NCI-H187 (cell line): ENCODE measurements at places on chromosomes 4 and X.

GRCh38 chrX:131783555-131784308, 239.4 kb upstream of the STK26 start:
- DNase-seq, result peak; percentile 90

GRCh38 chr4:531721-532565, 32.9 kb downstream of the PIGG start:
- no peak for DNase-seq

DNA sequence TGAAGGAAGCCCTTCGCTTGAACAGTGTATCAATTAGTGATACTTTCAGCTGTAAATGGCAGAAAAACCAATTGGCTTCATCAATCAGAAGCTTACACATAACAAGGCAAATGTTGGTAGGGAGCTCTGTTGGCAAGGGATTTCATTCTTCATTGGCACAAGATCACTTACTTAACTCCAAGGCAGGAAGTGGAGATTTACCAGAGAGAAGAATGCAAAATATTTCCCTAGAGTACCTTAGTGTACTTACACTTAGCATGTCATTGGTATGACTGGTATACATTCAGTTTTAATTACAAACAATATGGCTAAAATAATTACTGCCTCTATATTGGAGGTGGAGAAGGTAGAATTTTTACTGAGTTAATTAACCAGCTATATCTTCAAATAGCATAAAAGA, 545.0 kb downstream of the GABRG1 start:
- DNase-seq, result no peak

DNA sequence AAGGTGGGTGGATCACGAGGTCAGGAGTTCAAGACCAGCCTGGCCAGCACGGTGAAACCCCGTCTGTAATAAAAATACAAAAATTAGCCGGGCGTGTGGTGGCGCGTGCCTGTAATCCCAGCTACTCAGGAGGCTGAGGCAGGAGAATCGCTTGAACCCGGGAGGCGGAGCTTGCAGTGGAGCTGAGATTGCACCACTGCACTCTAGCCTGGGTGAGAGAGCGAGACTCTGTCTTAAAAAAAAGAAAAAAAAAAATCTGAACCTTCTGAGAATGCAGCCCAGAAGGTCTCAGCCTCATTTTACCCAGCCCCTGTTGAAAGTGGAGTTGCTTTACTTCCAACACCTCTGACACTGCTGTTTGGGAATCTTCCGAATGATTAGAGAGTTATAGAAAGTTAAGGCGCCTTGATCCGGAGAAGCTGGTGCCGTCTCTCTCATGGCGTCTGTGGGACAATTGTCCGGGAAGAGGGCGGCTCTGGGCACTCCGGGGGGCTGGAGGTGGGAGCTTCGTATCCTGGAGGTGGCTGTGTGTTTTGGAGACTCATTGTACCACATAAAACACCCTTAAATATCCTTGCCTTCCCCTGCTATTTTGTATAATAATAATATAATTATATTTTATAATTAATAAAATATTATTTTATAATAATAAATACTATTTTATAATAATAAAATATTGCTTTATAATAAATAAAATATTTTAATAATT, 92.7 kb upstream of the PPP2R3B start:
- no peak for DNase-seq

- no peak for DNase-seq
Measured at GRCh38 chr4:73499996-73500765, 18.6 kb downstream of the AFM start.

DNA sequence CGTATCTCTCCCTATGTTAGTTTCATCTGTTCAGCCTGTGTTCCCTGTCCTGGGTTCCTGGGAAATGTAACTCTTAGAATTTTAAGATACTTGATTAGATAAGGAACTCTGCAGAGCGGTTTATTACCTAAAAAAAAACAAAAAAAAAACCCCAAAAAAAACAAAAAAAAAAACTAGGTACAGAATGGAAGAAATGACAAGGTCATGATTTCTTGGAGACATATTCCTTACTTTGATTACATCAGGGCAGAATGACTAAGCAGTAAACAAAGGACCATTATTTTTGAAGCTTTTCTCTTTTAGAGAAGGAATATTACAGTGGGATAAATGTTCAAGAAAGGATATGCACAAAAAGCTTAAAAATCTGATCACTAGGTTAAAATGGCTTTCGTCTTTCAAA, 171.8 kb downstream of the ARAP2 start:
- DNase-seq, result no peak

GRCh38 chr4:23897564-23898109, 7.8 kb upstream of the PPARGC1A start:
- DNase-seq, result no peak

GRCh38 chr4:65546882-65547416, 123.3 kb downstream of the EPHA5 start:
- no peak for DNase-seq

DNA sequence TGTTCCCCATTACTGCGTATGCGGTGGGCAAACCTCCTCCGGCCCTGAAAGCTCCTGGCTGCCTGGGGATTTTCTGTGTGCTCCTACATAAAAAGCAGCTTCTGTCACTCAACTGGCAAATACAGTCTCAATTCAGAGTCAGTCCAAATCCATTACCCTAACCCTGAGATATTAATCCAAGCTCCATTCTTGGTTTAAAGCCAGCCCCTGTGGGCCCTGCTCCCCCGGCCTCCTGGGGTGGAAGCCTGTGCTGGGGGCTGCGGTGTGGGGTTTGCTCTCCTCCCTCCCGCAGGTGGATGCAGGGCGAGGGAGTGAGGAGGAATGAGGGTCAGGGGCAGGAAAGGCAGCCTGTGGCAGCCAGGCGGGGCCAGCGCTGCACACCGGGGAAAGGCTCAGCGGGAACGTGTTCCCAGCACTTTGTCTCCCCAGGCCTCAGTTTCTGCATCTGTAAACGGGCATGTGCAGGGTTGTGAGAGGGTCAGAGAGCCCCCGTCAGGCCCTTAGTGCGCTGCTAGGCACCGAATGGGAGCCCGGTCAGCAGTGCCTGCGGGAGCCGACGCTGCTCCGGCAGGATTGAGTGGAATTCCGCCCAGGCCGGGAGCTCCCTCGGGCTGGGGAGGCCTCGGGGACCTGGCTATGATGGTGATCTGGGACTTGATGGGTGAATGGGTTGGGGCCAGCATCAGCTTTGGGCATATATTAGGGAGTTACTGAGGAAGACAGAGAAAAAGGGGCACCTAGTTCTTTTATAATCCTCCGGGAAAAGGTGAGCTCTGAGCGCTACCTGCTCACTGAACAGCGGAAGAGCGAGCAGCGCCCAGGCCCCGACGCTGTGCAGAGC, 6.3 kb upstream of the RGS12 start:
- no peak for DNase-seq

GRCh38 chr4:53507671-53508286, 83.5 kb downstream of the LNX1 start:
- no peak for DNase-seq

GRCh38 chr4:70437197-70437596, 34.8 kb upstream of the MUC7 start:
- DNase-seq, result no peak

GRCh38 chr4:101795704-101796103, 5.2 kb downstream of the BANK1 start:
- DNase-seq, result no peak

- no peak for DNase-seq
Measured at GRCh38 chr4:110467400-110467799, 8.6 kb upstream of the ENPEP start.

- no peak for DNase-seq
Measured at GRCh38 chr4:122815248-122815647, 11.4 kb upstream of the FGF2 start.

- DNase-seq, result no peak
Measured at GRCh38 chr4:26874110-26874509, 13.5 kb downstream of the STIM2 start.

GRCh38 chr4:56183344-56183959, 203.8 kb downstream of the AASDH start:
- no peak for DNase-seq

DNA sequence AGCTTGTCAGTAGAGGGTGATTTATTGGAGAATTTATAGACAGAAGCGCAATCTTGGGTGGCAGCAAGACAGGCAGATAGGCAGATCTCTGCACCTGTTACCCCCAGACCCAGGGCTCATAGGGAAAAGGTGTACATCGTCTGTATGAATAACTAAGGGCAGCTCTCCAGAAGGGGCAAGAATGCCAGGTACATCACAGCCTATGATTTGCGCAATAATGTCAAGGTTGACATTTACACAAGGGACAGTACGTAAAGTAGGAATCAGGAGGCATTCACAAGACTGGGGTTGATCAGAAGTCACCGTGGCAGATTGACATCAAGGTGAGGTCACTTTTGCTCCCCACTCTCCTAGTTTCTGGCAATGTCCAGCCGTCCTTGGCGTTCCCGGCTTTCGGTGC, 524.1 kb downstream of the TRIML1 start:
- DNase-seq, result no peak

DNA sequence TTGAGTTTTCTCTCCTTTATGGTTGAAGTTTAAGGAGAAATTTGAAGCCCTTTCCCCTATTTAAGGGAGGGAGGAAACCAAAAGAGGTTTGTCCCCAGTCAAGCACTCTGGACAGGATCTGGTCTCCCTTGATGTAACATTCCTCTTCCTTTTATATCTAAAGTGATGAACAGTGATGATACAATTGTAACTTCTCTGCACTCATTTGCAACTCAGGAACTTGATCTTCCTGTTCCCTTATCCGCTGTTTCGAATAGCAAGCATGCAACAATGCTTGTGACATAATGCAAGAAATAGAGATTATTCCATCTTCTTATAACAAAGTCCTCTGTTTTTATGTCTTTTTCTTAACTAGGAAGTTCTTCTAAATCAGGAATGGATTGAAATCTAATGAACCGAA, 18.3 kb downstream of the ALPK1 start:
- no peak for DNase-seq

DNA sequence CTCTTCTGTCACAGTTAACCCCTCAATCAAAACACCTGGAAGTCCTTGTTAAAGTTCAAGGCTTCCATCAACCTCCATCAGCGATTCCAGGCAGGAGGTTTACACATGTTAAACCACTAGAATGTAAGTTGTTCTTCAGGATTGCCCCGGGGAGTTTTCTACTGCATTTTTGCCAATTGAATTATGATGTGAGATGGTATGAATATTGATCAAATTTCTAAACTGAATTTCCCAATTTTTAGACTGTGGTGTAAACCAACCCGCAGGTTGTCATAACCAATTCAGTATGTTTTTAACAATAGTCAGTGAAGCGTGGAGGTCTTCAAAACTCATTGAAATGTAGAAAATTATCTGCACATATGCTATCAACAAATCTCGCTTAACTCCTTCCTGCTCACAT, 21.2 kb upstream of the TENM3 start:
- DNase-seq, result no peak

GRCh38 chr4:38985410-38986100, 46.7 kb downstream of the TMEM156 start:
- no peak for DNase-seq

- DNase-seq, result no peak
Measured at GRCh38 chr4:11106759-11107158, 321.9 kb downstream of the HS3ST1 start.

DNA sequence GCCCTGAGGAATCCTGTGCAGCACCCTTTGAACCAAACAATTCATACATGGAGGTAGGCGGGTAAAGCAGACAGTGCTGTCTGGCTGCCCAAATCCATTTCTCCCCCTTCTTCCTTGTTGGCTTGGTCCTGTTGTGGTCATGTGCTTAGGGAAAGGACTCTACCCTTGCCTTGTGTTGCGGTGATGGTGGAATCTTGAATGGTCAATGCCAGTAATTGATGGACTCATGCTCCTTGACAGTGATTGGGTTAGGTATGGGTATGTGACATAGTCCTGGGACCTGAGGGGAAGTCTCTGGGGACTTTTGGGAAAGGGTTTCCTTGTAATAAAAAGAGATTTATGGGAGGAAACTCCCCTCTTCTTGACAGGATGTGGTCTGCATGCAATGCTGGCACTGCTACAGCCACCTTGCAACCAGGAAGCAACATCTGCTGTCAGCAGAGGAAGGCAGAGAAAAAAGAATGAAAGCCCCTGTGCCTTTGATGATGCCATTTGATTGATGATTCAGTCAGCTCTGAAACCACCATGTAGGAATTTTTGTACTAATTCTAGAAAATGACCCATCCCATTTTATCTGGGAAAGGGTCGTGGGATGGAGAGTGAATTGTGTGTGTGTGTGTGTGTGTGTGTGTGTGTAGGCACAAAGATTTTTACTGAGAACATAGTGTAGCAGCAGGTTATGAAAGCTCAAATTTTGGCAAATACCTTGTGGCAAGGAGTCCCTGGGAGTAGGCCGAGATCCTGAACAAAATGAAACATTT, 30.0 kb upstream of the HUWE1 start:
- no peak for DNase-seq

DNA sequence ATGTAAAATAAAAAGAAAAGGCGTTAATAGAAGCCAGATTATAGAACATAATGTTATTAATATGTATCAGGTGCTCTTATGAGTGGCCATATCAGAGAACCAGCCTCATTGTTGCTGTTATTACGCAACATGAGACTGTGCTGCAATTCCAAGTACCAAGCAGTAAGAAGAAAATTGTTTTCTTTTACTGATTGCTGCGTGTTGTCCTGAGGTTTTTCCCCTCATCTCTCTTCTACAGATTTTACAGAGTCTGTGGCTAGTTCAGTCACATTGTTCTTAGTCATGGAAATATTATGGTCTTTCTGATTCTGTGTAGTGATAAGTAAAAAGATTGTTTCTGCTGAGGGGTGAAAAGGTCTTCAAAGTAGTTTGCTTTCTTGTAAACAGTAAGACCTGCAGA, 55.9 kb downstream of the NPNT start:
- no peak for DNase-seq

DNA sequence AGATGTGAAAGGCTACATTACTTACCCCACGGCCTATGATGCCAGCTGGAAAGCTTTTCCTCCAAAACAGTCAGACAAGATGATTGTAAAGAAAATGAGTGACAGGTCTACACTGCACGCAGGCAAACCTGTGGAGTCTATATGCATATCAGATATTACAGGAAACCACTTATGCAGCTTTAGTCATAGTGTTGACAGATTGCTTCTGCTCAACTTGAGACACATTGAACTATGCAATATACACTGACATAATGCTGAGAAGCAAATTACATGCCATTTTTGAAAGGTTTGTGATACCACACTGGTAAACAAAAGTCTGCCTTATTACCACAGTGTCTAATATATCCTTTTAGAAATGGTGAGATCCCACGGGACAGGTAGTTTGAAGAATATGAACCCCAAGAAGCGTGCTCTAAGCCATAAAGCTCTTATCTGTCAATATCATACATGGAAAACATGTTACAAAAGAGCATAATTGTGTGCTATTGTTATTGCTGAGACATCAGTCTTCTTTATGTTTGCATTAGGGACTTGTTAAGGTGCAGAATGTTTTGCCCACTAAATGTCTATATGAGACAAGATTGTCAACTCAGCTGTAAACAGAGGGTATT, 1835.8 kb upstream of the TENM3 start:
- DNase-seq, result no peak

DNA sequence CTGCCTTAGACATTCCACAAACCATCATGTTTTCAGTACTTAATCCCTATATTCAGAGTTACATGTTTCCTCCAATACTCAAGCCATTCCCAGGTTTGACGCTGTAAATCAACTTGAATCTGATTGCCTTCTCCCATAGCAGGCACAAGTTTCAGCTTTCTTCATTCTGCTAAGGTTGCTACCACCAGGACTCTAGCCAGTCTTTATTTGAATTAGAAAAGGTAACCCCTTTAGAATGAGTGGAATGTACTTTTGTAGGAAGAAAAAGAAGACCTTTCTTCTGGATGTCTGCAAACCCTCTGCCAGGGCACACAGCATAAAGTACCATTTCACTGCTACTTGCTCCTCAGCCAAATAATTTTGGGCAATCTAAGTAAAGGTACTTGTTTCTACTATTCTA, 10.7 kb upstream of the RBMXL3 start:
- no peak for DNase-seq
